ENCODE measurements at places on chromosomes 1 and 21. TPM values are rescaled to one million over a fixed set of nuclear protein-coding genes. Genes with fewer than 3 reads are reported as not detected.

Gene OR2T5
- total RNA-seq, result not detected

Gene CNKSR1
- 1.0 TPM for total RNA-seq

Gene GNG4
- total RNA-seq, result not detected

Gene RNF187
- 81.3 TPM for total RNA-seq

Gene LRRC71
- total RNA-seq, result 0.12 TPM

Gene CFAP57
- total RNA-seq, result 0.29 TPM

Gene CR1L
- not detected for total RNA-seq

Gene SMAP2
- total RNA-seq, result 13.6 TPM

Gene KCNK1
- total RNA-seq, result 0.70 TPM

Gene KIF26B
- 4.0 TPM for total RNA-seq

Gene FLG
- 0.19 TPM for total RNA-seq

Gene AADACL3
- not detected for total RNA-seq

Gene F5
- total RNA-seq, result not detected

Gene TMPRSS2
- total RNA-seq, result 0.10 TPM

Gene GCSAML
- not detected for total RNA-seq

Gene KLF17
- not detected for total RNA-seq

Gene GREM2
- not detected for total RNA-seq

Gene CD5L
- total RNA-seq, result not detected

Gene GUCA2A
- not detected for total RNA-seq

Gene TACSTD2
- 51.0 TPM for total RNA-seq

Gene MYBPH
- not detected for total RNA-seq

Gene SH2D1B
- not detected for total RNA-seq

Gene GFI1
- 0.35 TPM for total RNA-seq

Gene USP1
- 9.6 TPM for total RNA-seq

Gene DIO1
- total RNA-seq, result not detected

Gene OR2L8
- not detected for total RNA-seq

Gene FLG2
- not detected for total RNA-seq

Gene LCE1B
- not detected for total RNA-seq

Gene PRAMEF27
- not detected for total RNA-seq

Gene TESK2
- 1.1 TPM for total RNA-seq

Gene OR6K3
- not detected for total RNA-seq

Gene CA14
- total RNA-seq, result not detected

Gene POGZ
- 37.3 TPM for total RNA-seq

Gene SMCP
- total RNA-seq, result not detected

Gene OR10Z1
- not detected for total RNA-seq

Gene CHIA
- not detected for total RNA-seq

Gene SYPL2
- not detected for total RNA-seq

Gene C4BPB
- not detected for total RNA-seq

Gene HCRTR1
- total RNA-seq, result 0.58 TPM

Gene NBPF6
- total RNA-seq, result not detected

Gene OR2T2
- total RNA-seq, result not detected

Gene SPATA1
- not detected for total RNA-seq

Gene PALMD
- total RNA-seq, result 83.9 TPM

Gene LAMB3
- total RNA-seq, result 24.5 TPM

Gene AKNAD1
- not detected for total RNA-seq

Gene LAPTM5
- 82.2 TPM for total RNA-seq

Gene AMY1A
- total RNA-seq, result not detected

Gene MNDA
- total RNA-seq, result not detected

Gene ALX3
- not detected for total RNA-seq

Gene FBLIM1
- 231 TPM for total RNA-seq

Gene OR2T33
- total RNA-seq, result not detected

Gene TAS1R3
- total RNA-seq, result 0.35 TPM

Gene FALEC
- not detected for total RNA-seq

Gene DCST1
- not detected for total RNA-seq

Gene AGTRAP
- total RNA-seq, result 54.1 TPM

Gene RNF220
- 61.8 TPM for total RNA-seq
